NCI-H524 (cell line): ENCODE measurements at places on chromosomes 3 and 15.
A peak's percentile ranks its signal among the peaks of the same experiment; 100 is the strongest.

DNA sequence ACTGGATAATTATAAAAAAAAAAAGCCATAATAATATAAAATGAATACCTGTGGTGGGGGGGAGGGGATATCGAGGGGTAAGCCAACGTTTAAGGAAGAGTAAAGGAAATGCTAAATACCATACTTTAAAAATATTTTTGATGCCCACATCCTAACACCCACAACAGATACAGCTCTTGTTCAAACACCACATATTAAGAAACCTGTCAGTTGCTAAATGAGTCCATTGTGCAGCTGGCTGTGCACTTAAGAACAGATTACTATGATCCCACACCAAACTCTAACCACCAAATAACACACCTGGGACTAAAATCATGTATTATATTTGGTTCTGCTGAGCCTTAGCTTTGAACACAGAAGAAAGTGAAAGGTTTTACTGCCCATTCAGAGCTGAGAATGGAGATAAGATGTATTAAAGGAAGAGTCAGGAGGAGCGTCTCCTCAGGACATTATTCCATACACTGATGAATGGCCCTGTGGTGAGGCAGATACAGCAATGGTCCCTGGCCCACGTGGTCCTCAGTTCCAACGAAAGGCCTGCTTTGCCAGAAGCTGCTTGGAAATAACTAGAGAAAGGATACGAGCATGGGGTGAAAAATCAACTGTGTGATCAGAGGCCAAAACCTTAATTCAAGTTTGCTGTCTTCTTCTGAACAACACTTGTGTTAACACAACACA lies 515.4 kb downstream of the FOXP1 start:
- DNase-seq, result no peak

DNA sequence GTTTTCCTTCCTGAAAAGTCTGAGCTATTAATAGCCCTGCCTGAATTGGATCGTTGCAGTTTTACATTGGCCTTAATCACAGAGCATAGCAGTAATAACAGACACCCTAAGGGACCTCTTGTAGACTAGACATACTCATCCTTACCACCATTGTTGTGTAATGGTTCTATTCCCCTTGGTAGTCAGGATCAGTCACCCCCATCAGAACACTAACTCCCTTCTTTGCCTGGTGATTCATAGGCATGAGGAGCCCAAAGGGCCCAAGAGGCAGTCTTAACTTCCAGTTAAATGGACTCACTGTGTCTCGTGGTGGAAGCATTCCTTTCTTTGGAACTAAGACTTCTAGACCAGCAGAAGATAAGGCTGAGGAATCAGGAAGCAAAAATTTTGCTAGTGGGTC lies 20.2 kb downstream of the CGGBP1 start:
- no peak for DNase-seq

GRCh38 chr3:145936971-145937370 lies 224.0 kb downstream of the PLOD2 start:
- no peak for DNase-seq

DNA sequence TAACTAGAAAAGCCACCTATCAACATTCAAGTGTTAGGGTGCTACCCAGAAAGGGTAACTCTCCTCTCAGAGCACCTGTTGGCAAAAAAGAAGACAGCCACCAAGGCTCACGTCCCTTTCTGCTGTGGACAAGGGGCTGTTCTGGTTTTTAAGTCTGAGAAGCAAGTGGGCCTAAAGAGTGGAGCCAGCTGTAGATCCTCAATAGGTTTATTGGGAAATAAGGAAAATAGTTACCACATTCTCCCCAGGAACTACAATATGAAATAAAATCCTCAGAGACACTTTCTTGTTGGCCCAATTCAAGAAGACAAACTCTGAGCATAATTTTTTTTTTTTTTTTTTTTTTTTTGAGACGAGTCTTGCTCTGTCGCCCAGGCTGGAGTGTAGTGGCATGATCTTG lies 35.8 kb downstream of the LRIG1 start:
- no peak for DNase-seq

DNA sequence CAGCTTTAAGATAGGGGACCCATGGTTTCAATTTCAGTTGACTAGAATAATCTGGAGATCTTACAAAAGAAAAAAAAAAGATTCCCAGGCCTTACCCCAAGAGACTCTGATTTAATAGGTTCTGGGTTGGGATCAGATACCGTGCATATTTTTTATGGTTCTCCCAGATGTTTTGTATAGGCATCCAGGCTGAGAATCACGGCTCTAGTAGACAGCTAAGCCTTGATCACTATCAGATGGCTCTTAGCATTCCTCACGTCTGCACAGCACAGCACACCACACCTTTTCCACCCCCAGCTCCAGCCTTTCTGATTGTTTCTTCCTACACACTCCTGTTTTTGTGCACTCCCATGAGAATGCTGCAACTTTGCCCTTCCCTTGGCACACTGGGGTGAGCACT lies 40.8 kb downstream of the TMEM45A start:
- DNase-seq, result no peak

DNA sequence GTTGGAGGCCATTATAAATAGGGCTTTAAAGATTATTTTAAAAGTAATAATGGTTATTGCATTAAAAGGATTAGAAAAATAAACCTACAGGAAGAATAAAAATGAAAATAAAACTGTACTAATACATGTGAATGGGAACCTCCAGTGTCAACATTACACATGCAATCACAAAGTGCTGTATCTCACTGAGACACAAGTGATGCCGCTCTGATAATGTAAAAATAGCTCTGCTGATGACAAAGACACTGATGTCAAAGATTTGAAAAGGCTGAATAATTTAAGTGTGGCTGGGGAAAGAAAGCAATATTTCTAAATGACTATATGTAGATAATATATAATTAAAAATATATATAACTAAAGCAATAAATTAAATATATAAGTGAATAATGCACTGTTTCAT lies 129.1 kb upstream of the RAP2B start:
- DNase-seq, result no peak

DNA sequence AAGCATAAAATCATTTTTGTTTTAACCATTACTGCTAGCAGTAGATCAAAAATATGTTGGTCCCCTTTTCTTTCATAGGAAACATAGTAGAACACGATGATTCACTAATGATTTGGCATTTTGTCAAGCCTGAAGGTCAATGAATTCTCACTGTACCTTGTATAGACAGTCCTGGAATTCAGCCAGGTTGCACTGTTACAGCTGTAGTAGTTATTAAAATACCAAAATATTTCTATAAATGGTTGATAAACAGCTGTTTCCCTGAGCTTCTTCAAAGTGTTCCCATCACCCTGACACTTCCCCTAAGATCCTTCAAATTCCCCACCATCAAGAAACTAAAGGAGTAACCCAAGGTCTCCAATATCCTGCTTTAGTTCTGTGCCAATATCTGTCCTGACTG lies 200.9 kb downstream of the ATP8B4 start:
- no peak for DNase-seq

DNA sequence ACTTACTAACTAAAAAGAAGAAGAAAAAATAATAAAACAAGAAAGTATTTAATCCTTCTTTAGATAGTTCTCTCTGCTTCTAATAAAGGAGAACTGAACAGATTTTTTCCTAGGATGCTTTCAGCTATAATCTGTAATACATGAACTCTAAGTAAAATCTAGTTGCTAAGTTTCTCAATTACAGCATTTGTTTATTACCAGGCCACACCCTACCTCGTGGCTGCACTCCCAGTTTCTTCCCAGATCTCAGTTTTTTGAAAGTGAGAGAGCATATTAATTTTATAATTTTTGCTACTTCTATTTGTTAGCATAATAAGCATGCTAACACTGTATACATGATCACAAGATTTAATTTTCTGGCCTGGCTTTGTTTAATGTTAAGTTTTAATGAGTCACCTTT lies 258.3 kb downstream of the IL5RA start:
- no peak for DNase-seq

DNA sequence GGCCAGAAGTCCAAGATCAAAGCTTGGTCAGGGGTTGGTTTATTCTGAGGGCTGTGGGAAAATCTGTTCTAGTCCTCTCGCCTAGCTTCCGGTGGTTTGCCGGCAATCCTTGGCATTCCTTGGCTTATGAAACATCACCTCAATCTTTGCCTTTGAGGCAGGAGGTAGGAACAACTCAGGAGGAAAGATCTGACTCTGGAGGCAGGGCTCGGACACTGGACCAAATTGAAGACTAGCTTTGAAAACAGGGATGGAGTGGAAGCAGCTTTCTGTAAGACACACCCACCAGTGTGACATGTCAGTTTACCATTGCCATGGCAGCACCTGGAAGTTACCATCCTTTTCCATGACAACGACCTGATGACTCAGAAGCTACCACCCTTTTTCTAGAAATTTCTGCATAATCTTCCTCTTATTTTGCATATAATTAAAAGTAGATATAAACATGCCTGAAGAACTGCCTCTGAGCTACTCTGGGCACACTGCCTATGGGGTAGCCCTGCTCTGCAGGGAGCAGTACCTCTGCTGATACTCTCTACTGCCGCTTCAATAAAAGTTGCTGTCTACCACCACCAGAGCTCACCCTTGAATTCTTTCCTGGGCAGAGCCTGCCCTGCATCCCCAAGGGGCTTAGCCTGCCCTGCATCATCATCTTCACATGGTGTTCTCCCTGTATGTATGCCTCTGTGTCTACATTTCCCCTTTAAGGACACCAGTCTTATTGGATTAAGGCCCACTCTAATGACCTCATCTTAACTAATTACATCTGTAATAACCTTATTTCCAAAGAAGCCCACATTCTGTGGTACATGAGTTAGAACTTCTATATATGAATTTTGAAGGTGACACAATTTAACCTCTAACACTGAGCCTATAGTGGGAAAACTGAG lies 38.3 kb upstream of the TM4SF4 start:
- no peak for DNase-seq

GRCh38 chr3:143122608-143123352 lies 3.2 kb downstream of the CHST2 start:
- no peak for DNase-seq

- DNase-seq, result no peak
Observed at GRCh38 chr3:50214824-50215223, 9.8 kb downstream of the SLC38A3 start.

DNA sequence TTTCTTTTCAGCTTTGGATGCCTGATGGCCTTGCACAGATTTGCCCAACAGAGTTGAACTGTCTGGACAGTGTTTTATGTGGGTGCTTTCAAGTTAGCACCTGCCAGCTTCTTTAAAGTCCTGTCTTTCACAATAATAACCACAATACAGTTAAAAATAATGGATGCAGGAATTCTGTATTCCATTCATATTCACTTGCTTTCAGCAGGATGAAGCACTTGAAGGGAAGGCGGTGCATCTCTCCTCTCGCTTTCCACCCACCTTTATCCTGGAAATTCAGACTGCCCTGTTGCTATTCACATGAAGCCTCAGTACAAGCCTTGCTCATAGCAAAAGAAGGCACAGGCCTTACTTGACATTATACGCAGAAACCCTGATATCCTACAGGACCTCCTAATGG lies 26.5 kb upstream of the GYG1 start:
- DNase-seq, result no peak

DNA sequence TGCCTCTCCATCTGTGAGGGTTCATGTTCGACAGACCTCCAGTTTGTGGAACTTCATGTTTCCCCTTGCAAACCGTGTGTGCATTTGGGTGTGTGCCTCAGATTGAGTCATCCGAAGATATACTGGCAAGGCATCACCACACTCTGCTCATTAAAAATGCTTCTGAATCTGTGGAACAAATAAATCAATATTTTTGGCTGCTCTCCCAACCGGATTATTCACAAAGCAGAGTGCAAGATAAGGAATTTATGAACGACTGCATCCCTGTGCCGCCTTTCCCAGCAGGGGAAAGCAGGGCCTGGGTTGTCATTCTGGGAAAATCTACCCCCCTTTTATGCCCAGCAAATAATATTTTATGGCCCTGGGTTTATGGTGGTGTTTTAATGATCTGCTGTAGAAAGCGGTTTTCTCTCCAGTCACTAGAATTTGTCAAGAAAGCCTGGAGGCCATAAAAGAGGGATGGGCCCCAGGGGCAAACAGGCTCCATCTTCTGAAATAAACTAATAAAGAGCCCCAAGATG lies 4.2 kb upstream of the WNT5A start:
- DNase-seq, result no peak

GRCh38 chr15:39075311-39075710 lies 505.6 kb upstream of the THBS1 start:
- DNase-seq, result no peak

- peak; percentile 50 for DNase-seq
Observed at GRCh38 chr3:32467333-32468070, 35.1 kb downstream of the CMTM6 start.

DNA sequence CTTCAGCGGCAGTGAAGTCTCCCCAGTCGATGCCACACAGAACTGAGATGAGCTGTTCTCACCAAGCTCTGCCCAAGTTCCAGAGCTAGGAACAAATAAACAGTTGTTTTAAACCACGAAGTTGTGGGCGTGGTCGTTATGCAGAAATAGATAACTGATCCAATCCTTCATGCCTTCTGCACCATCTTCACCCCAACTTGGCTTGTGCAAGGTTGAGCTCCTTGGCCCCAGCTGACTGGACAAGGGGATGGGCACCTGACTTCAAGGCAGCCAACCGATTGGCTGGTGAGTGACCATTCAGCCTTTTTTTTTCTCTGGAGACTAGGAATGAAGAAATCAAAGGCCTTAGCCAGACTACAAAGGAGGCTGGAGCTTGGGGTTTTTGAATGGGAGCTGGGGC lies 23.9 kb downstream of the LINGO1 start:
- DNase-seq, result no peak

DNA sequence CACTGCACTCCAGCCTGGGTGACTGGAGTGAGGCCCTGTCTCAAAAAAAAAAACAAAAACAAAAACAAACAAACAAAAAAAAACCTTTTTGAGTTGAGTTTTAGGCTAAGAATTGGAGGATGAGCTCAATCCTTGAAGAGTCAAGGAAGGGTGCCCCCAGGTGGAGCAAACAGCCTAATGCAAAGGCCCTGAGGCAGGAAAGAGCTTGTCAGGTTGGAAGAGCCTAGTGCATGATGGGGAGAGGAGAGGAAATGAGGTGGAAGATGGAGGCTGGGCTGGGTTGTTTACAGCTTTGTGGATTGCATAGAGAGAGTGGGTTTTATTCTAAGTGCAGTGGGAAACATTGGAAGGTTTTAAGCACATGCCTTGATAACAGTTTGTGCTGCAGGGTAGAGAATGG lies 2.1 kb upstream of the SNX22 start:
- DNase-seq, result peak; percentile 50

DNA sequence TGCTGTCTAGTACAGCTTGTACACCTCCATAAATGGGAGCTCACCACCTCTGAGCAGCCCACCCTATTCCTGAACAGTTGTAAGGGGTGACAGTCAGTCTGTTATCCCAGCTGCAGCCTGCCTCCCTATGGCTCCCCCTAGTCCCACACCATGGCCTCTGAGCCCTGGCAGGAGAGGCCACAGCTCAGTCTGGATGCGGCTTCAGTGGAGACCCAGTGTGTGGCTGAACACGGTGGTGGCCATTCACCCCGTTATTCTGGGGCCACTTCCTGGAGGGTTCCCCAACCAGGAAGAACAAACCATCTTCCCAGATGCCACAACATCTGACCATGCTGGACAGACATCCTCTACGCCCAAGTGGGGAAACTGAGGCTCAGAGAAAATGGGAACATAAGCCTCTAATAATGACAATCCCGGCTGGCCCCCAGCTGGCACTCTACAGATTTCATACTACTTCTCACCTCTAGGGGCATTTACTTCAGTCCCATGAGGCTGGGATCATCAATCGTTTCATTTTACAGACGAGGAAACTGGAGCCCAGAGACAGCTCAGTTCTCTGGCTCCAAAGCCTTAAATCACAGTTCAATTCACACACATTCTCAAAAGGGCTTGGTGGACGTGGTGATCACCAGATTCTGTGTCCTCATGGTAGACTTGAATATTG lies 9.2 kb upstream of the GRIP2 start:
- DNase-seq, result peak; percentile 16
